ENCODE measurements at places on chromosomes 6 and 20.

DNA sequence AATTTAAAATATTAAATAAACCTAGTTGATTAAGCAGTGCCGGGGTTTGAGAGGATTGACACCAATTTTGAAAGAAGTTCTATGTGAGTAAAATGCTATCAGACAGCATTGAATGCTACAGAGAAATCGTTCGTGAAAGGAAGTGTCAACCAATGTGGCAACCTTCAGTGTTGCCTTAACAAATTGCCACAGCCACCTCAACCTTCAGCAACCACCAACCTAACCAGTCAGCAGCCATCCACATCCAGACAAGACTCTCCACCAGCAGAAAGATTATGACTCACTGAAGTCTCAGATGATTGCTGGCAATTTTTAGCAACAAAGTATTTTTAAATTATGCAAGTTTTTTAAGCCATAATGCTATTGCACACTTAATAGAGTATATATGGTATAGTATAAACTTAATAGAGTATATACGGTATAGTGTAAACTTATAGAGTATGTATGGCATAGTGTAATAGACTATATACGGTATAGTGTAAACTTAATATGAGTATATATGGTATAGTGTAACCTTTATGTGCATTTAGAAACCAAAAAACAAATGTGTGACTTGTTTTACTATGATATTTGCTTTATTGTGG, 65.3 kb upstream of the ID4 start:
- DNase-seq, result no peak

- no peak for DNase-seq
Observed at GRCh38 chr6:168943231-168943905, 310.3 kb downstream of the THBS2 start.

- no peak for DNase-seq
Observed at GRCh38 chr6:15205321-15205720, 40.5 kb upstream of the JARID2 start.

GRCh38 chr6:1910621-1911407, 301.1 kb downstream of the FOXC1 start:
- no peak for DNase-seq

- DNase-seq, result no peak
Observed at GRCh38 chr6:118253741-118254140, 294.4 kb upstream of the PLN start.

- no peak for DNase-seq
Observed at GRCh38 chr20:45685896-45686295, 15.9 kb upstream of the WFDC11 start.

DNA sequence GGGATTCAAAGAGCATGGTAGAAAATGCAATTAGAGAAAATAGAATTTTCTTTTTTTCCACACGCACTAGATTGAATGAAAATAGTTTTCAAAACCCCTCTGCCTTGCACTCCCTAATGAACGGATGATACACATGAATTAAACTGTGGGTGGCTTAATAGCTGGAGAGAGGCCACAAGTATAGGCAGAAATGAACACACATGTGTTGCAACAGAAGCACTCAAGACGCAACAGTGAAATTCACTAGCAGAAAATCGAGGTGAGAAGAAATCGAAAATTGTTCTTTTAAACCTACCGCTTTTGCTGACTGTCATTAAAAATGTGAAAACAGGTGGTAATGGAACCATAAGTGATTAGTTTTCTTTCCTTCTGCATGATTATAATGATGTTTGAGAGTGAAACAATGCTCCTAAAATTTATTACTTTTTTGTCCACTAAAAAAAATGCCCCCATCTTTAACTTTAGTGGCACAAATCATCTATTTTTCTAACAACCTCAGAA, 80.1 kb upstream of the SHLD1 start:
- DNase-seq, result no peak

- no peak for DNase-seq
Observed at GRCh38 chr6:30845183-30845582, 39.1 kb upstream of the DDR1 start.

GRCh38 chr6:50829898-50830444, 11.3 kb downstream of the TFAP2B start:
- no peak for DNase-seq

GRCh38 chr6:14518515-14519217, 401.1 kb downstream of the CD83 start:
- DNase-seq, result no peak
